ENCODE measurements at places on chromosomes 7 and 10.

DNA sequence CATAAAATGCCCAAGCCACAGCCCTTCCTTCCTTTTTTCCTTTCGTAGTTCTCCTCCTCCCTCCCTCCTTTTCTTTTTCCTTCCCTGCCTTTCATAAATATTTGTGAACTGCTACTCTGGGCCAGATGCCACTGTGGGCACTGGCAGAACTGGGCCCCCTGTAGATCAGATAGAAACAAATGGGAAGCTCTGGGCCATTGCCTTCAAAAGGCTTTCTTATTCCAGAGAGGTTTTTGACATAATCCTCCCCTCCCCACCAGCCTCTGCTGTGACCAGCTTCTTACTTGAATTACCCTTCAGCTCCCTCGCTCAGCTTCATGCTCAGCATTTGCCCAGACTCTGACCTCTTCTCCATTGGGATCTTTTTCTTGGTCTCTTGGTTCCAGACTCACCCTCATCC, 886.8 kb downstream of the LRMDA start:
- no peak for DNase-seq

GRCh38 chr10:7577176-7577575, 89.6 kb downstream of the ITIH5 start:
- DNase-seq, result no peak

DNA sequence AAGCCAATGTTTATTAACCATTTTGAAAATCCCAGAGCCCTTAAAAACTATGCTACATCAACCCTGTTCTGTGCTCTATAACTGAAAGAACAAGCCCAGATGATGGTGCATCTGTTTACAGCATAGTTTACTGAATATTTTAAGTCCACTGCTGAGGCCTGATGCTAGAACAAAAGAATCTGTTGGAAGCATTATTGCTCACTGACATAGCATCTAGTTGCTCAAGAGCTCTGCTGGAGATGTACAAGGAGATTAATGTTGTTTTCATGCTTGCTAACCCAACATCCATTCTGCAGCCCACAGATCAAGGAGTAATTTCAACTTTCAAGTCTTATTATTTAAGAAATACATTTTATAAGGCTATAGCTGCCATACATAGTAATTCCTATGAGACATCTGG, 181.3 kb upstream of the FEZF1 start:
- DNase-seq, result no peak

- no peak for DNase-seq
Measured at GRCh38 chr10:100579261-100580090, 43.7 kb downstream of the HIF1AN start.

GRCh38 chr10:51073453-51074237, 642 bp upstream of the PRKG1 start:
- no peak for DNase-seq

DNA sequence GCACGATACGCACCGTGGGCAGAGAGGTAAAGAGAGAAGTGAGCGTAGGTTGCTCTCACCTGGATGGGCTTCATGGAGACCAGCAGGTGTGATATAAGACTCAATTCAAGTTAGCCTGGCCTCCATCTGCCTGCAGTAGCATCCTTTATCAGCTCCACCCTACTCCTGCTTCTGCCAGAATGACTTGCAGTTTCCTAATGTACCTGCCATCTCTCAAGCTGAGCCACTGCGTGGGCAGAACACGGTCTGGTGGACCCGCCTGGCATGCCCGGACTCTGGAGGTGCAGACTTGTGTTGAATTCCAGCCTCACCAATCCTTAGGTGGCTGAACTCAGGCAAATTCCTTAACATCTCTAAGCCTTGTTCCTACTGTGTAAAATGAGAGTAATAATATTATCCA, 64.3 kb downstream of the STEAP1B start:
- DNase-seq, result no peak

DNA sequence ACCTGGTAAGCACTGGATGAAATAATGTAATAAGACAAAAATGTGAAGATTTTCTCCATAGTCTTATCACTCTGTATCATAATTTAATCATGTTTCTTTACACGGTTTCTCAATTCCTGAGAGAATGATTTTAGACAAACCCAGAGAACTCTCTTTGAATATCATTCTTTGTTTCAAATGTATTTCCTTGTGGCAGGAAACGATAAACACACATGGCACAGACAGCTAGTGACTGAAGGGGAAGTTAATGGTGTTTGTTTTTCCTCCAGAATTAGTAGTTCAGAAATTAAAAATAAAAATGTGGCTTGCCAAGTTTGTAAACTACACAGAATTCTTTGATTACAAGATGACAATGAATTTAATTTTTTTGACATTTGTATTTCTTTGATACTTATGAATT, 163.7 kb upstream of the PRPS1L1 start:
- no peak for DNase-seq

GRCh38 chr10:1229116-1229515, 172.9 kb downstream of the WDR37 start:
- no peak for DNase-seq

GRCh38 chr10:112039823-112040222, 143.7 kb downstream of the GPAM start:
- no peak for DNase-seq

DNA sequence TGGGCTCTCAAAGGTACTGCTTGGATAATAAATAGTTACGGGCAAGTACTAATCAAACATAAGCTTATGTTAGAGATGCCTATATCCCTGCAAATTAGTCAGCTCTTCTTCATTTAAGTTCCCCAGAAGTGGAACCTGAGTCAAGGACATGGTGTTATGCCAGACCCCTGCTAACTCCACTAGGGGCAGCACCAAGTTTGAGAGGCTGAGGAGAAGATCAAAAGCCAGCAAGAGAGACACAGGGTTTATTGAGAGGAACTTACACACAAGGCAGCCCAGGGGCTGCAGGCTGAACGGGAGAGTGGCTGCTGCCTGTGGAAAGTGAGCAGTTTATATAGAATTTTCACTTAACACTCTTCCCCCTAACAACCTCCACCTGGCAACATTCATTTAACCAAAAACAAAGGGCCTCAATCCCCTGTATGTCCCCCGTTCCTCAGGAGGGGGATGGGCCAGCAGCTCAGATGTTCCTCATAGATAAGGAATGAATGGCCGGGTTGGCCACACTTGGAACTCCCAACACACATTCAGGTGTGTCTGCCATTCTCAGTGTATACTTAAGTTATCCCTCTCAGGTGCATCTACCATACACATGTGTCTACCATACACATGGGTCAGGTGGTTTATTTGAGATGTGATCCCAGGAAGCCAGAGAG, 62.6 kb upstream of the GHITM start:
- DNase-seq, result no peak

DNA sequence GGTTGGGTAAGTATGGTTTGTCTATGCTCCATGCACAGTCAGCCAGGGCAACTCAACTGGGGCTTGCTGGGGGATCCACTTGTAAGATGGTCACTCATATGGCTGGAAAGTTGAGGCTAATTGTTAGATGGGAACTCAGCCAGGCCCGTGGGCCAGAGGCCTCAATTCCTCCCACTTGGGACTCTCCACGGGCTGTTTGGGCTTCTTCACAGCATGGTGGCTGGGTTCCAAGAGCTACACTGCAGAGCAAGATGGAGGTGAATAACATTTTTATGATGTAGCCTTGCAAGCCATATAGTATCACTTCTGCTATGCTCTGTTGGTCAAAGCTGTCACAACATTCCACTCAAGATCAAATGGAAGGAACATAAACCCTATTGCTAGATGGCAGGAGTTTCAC, 39.2 kb downstream of the ELMO1 start:
- no peak for DNase-seq

DNA sequence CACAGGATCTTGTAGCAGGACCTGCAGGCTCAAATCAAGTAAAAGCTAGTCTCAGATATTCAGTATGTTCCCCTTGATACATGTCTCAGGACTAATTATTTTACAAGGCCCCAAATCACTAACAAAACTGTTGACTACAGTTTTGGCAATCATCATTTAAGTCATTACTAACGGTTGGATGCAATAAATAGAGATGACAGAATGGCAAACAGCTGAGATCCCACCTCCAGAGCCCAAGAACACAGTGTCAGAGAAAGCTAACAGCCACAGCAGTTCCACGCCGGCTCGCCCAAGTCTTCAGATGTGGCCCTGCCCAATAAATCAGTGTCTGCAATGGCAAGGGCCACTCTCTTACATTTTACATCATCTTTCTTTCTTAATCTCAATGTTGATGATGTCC, 87.6 kb downstream of the CTBP2 start:
- DNase-seq, result no peak

DNA sequence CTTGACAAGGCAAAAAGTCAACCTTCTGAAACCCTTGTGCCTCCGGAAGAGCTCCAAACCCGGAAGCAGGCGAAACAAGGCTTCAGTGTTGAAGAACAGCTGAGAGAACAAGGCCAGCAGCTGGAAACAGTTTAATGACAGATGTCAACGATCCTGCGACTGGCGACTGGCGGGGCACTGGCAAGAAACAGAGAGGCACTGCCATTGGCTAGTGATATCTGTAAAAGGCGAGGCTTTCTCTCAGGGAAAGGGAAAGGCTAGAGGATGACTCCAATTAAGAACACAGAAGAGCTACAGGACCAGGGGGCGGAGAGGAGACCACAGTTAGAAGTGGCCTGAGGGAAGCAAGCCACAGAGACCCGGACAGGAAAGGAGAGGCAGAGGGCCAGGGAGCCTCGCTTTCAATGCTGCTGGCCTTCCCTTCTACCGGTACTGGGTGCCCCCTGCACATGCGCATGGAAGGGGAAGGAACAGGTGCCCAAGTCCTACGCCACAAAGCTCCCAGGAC, 19.4 kb downstream of the ITGB1 start:
- no peak for DNase-seq

DNA sequence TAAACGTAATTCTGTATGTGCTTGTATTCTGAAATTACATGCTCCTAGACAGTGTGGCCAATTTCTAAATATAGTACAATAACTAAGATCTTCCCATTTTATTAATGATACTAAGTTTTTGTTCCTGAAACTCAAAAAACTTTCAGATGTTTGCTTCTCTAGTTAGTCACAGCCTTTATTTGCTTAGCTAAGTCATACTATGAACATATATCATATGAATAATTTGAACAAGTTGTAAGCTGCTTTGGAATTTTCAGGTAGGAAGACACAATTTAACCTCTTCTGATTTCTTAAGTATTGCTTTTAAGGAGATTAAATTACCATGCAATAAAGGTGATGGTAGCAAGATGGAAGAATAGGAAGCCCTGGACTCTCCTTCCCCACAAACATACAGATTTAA, 148.7 kb downstream of the AMPH start:
- no peak for DNase-seq

- no peak for DNase-seq
Measured at GRCh38 chr7:151704960-151705635, 171.8 kb downstream of the PRKAG2 start.

DNA sequence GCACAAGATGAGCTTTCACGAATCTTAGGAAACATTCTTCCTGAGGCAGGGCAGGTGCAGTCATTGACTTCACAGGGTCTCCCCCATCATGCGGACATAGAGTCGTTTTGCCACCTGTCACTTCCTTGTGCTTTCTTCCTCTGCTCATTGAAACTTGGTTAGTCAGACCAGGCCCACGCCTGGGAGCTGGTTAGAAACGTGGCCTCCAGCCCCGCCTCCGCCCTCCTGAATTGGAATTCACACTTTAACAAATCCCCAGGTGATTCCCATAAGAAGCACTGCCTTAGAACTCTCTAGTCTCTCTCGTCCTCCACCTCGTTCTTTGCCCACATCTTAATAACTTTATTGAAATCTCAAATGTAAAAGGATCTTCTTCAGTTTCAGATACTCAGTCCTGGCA, 265.5 kb upstream of the FZD8 start:
- no peak for DNase-seq
